NCI-H2081 treated with DMSO at 0.1 percent for 48 hours (cell line): ENCODE measurements at places on chromosomes 11 and 22.

DNA sequence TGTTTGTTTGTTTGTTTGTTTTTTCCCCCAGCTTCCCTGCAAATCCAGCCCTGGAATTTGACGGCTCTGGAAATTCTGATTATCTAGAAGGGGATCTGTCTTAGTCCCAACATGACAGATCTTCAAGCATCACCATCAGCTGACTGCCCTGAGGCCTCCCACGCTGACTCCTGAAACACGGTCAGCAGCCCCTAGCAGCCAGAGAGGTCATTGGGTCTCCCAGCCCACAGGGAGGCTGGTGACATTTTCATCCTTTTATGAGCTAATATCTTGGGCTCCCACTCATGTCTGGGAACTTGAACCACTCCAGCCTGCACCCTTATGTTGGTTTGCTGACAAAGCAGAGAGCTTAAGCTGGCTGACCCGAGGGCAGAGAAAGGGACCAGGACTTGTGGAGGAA, 66.0 kb upstream of the TIMP3 start:
- DNase-seq: no peak

DNA sequence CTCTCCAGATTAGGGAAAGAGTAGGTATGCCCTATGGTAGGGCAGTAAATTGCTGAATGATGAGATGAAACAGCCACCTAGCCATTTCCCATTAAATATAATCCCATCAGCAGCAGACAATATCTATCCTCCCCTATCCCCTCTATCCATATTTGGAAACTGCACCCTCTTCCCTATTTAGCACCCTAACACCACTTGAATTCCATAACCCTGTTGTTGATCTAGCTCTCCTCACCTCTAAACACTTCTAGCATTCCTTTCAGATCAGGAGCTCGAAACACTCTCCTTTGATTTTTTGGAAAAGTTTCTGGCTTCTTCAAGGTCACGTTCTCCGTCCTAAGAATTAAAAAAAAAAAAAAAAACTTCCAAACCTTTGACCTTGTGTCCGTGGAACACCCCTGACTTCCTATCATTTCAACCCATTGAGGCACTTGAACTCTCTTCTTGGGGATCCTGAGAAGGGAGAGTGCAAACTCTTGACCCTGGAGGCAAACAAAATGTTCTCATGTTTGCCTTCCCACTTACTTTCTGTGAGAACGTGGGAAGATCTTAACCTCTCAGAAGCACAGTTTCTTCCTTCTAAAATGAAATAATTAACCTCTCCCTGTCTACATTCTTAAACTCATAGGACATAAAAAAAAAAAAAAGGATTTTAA, 19.0 kb downstream of the TRIM5 start:
- DNase-seq: no peak

- no peak for DNase-seq
Observed at GRCh38 chr11:47415949-47416472, 7.6 kb downstream of the SLC39A13 start.

GRCh38 chr11:60765355-60765754, 8.7 kb downstream of the MS4A15 start:
- DNase-seq: no peak
